ENCODE measurements at places on chromosomes 5 and 9. TPM values are rescaled to one million over a fixed set of nuclear protein-coding genes. Genes with fewer than 3 reads are reported as not detected.

DNA sequence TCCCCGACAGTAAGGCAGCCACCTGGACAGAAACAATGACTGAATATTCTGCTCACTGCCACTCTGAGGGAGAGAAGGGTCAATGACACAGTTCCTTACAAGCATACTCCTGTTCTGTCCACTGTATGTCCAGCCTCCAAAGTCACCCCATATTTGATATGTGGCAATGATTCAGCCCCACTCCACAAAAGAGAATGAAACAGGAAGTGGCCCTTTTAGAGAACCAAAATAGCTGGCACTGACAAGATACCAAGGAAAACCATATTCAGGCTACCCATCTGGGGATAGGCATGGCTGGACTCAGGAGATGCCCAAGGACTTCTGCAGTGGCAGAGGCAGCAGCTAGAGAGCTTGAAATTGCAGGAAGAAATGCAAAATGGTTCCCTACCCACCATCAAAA, 12.8 kb upstream of the GFRA3 start:
- no peaks in the 10 kb centered on the region for H3K36me3 ChIP-seq
- no peak overlapping the region for H3K27ac ChIP-seq
- no peaks in the 10 kb centered on the region for H3K27me3 ChIP-seq
- no peaks in the 10 kb centered on the region for H3K4me1 ChIP-seq

DNA sequence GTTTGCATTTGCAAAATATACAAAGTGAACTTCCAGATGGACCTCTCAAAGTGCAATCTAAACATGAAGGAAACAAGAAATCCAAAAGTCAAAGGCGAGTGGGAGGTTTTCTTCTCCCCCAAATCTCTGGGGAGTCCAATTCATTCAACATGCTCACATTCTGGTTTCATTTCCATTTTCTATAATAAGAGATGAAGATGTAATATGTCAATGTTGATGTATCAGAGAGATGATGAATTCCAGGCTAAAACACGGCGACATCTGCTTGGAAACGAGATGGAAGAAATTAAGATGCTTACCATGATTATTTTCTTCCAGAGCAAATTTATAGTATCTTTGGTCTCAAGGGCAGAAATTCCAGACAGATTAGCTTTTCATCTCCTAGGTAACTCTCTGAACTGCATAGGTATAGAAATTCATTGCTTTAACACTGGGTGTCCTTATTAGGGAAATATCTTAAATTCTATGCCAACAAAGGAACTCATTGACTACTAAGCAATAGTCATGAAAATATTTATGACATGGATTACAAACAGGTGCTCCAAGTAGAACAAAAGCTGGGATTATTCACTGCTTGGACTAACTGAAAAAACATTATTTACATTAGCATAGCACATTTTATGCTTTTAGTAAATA, 287.9 kb downstream of the SEC61B start:
- no peak for DNase-seq
- H3K27me3 ChIP-seq, result no peaks in the 10 kb centered on the region
- no peak overlapping the region for H3K4me3 ChIP-seq

- peak overlapping the region; percentile 27 for H3K27ac ChIP-seq
- no peak overlapping the region for H3K4me3 ChIP-seq
- no peak for DNase-seq
- no peaks in the 10 kb centered on the region for H3K4me1 ChIP-seq
- no peaks in the 10 kb centered on the region for H3K36me3 ChIP-seq
These were observed 223.7 kb downstream of the PAPPA start for GRCh38 chr9:116377179-116377798.

DNA sequence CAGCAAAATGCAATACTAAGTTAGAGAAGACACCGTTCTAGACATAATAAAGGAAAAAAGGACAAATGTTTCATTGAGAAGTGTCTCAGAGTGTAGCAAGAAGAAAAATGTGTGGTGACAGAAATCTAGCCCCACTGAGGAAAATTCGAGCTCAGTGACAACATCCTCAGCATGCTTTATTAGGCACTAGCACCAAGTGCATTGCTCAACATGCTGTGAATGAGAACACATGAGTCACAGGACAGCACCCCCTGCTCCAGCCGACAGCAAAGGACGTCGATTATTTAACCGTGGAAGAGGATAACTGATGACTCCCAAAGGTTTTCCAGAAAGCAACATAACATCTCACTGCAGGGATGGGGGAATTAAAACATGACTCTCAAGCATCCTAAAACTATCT, 182.7 kb downstream of the GNAQ start:
- H3K27me3 ChIP-seq, result no peaks in the 10 kb centered on the region
- H3K36me3 ChIP-seq, result no peaks in the 10 kb centered on the region
- peak; percentile 92 for DNase-seq
- peaks cover 60% of the 10 kb centered on the region for H3K4me1 ChIP-seq

DNA sequence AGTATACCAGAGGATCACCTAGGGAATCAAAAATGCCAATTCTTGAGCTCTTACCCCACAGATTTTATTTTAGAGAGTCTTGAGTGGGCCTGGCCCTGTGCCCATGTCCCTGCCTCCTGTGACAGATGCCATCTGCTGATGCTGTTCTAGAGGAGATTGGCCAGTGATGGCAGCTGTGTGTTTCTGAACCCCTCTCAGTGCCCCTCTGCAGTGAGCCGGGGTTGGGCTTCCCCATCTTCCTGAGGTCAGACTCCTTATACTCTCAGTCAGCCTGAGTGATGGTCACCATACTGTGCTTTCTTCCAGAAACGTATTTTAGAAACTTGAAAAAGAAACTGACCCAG, 6.1 kb downstream of the PTCD2 start:
- H3K36me3 ChIP-seq, result no peaks in the 10 kb centered on the region
- H3K4me3 ChIP-seq, result no peak overlapping the region
- DNase-seq, result no peak
- peak overlapping the region; percentile 30 for H3K27ac ChIP-seq
- no peaks in the 10 kb centered on the region for H3K27me3 ChIP-seq
- peaks cover 19% of the 10 kb centered on the region for H3K4me1 ChIP-seq

DNA sequence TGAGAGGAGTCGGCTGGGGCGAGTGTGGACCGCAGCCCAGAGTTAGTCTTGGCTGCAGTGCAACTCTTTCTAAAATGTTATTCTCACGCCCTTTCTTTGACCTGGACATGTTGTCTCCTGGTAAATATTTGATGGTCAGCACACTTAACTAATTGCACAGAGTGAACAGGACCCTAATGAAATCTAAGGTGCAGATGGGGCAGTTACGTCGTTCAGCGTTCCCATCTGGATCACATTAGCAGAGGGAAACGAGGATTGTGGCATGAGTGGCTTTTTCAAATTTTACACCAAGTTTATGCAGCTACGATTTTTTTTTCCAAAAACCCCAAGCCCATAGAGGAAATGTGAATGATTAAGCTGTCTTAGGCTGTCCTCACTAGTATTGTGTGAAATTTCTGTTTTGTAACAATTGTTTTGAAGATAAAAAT, 483 bp downstream of the C9orf85 start:
- peak overlapping the region; percentile 95 for H3K27ac ChIP-seq
- H3K4me3 ChIP-seq, result peak overlapping the region; percentile 98
- no peaks in the 10 kb centered on the region for H3K27me3 ChIP-seq
- H3K4me1 ChIP-seq, result no peaks in the 10 kb centered on the region

DNA sequence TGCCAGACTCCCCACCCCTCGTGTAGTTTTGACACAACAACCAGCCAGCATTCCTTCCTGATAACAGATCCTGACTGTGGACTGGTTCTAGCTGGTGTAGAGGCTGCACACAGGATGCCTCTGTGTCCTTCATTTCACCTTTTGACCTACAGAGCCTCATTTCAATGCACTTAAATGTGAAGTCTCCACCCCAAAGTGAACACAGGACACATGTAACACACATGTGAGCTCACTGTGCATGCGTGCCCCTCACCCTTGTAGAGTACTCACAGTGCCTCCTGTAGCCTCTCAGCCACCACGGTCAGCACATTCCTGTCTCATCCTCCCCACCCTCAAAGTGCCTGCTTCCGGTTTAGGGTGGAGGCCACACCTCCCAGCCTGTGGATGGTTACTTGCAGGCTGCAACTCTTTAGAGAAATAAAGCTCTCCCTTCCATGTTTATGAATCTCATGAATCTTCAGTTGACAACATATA, 11.6 kb upstream of the NKD2 start:
- no peaks in the 10 kb centered on the region for H3K27me3 ChIP-seq
- H3K27ac ChIP-seq, result peak overlapping the region; percentile 2
- peak; percentile 73 for DNase-seq
- no peak overlapping the region for H3K4me3 ChIP-seq

GRCh38 chr5:2563046-2563445, 188.4 kb downstream of the IRX2 start:
- no peak overlapping the region for H3K4me3 ChIP-seq
- no peaks in the 10 kb centered on the region for H3K36me3 ChIP-seq
- no peak for DNase-seq
- no peaks in the 10 kb centered on the region for H3K27me3 ChIP-seq
- H3K27ac ChIP-seq, result no peak overlapping the region
- no peaks in the 10 kb centered on the region for H3K4me1 ChIP-seq

- H3K27ac ChIP-seq, result no peak overlapping the region
- H3K4me3 ChIP-seq, result no peak overlapping the region
- H3K4me1 ChIP-seq, result peaks cover 13% of the 10 kb centered on the region
- peaks cover 51% of the 10 kb centered on the region for H3K36me3 ChIP-seq
- no peaks in the 10 kb centered on the region for H3K27me3 ChIP-seq
These were observed 1.8 kb downstream of the DPP7 start for GRCh38 chr9:137112564-137113384.

- H3K36me3 ChIP-seq, result no peaks in the 10 kb centered on the region
- H3K4me1 ChIP-seq, result no peaks in the 10 kb centered on the region
These were observed 117.7 kb upstream of the NR3C1 start for GRCh38 chr5:143521141-143521540.

Gene ADAMTS6
- 0.74 TPM for polyA plus RNA-seq

Gene GPX8
- polyA plus RNA-seq, result 7.2 TPM

Gene PRDM9
- not detected for polyA plus RNA-seq

Gene PITX1
- 6.3 TPM for polyA plus RNA-seq

Gene SPOCK1
- 2.8 TPM for polyA plus RNA-seq

Gene LPAR1
- 42.0 TPM for polyA plus RNA-seq
